RCC 7860 (cell line): ENCODE measurements at places on chromosomes 16 and 17.

- DNase-seq, result no peak
These were observed 50.9 kb downstream of the ZFPM1 start for GRCh38 chr16:88503771-88504488.

- DNase-seq, result no peak
These were observed 10.4 kb downstream of the SLC6A4 start for GRCh38 chr17:30225112-30225511.

- DNase-seq, result no peak
These were observed 2.5 kb upstream of the METRNL start for GRCh38 chr17:83076938-83077337.

DNA sequence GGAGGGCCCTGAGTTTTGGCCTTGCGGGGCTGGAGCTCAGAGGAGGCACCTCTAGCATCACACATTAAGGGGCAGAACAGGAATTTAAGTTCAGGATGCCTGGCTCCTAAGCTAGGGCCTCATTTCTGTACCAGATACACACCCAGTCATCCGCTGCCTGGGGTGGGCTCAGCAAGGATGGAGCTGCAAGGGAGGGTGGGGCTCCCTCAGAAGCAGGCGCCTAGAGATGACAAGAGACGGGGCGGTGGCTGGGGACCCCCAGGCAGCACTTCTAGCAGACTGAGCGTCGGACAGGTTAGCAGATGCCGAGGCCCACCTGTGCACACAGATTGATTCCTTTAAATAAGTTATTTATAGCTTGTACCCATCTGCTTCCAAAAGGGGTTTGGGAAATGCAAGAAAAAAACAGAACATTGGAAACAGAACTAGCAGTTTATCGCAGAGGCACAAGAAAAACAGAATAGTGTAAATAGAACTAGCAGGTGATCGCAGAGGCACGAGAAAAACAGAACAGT lies 47.6 kb upstream of the CBFA2T3 start:
- DNase-seq, result no peak

DNA sequence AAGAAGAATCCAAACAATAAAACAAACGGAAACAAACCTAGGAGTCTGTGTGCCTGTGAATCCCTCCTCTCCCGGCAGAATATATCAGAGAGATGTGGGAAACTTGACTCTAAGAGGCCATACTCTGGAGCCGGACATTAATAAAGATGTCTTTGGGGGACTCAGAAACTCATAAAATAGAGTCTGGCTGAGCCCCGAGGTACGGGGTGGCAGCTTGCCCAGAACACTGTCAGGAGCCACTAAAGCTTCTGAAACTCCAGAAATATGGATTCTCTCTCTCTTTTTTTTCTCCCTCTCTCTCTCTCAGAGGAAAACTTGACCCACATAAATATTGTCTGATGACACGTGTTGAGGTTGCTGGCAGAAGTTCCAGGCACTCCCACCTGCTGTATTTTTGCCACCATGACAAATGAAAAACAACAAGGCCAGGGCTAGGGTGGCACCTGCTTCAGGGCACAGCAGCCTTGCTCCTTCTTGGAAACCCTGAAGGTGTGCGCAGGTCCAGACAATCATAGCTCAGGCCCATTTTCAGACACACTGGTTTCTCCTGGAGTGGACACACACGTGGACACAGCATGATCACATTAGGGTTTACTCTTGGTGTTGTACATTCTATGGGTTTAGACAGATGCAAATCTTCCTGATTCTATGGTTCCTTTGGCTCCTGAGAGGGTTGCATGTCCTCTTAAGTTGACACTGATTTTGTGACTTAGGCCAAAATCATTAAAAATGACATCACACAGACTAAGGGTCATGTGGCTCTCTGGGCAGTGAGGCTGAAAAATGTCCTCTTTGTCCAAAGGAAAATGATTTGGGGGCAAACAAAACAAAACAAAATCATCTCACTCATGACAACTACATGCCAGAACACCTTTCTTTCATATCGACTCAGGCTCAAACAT lies 282.6 kb upstream of the IRX3 start:
- no peak for DNase-seq

GRCh38 chr16:49419006-49419405 lies 45.4 kb downstream of the C16orf78 start:
- no peak for DNase-seq

GRCh38 chr17:68612923-68613292 lies 11.7 kb upstream of the FAM20A start:
- DNase-seq, result no peak

DNA sequence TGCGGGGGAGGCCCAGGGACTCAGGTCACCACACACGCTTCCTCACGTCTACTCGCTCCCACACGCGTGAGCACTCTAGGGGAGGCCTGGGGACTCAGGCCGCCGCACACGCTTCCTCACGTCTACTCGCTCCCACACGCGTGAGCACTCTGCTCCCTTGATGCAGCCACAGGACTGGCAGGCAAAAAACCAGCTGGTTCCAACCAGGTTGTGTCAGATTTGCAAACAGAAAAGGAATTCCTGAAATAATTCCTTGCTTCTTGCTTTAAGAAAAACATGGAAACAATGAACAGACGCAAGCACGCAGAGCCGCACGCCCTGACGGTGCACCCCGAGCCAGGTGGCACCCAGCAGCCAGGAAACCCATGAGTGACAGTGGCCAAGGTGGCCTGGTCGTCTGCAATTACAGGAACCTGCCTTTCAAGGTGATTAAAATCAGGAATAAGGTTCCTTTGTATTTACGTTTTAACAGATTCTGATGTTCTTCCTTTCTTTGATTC lies 37.9 kb downstream of the LMF1 start:
- no peak for DNase-seq
